ENCODE measurements at places on chromosomes 13 and 19.

GRCh38 chr13:106530171-106530851, 5.2 kb downstream of the EFNB2 start:
- no peak for DNase-seq

DNA sequence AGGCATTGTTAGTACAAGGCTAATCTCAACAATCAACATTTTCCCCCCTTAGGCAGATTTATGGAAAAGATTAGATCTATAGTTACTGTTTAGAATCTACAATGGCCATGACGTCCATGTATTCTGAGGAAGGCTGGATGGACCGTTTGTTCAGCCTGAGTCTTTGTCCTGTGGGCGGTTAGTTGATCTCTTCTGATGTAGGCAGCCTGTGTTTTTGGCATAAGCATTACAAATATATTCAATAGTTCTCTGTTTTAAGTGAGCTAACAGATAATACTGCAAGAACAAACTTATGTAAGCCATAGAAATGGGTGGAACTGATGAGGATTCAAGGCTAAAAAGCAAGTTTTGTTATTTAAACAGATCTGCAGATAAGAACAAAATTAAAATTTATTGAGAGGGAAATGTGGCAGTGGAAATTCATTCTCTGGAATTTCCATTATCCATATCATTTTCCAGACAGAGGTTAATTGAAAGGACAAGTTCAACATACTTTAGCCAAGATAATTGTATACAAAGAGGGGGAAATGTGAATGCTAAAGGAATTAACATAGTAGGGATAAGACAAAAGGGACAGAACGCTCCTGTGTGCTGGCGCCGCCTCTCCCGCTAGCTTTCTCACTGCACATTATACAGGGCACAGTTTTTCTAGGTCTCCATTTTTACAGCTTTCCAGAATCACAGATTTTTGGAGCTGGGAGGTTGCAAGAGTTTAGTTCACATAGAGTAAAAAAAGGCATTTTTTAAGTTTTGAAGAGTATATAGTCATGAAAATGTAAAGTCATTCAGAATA, 48.6 kb downstream of the FAM124A start:
- no peak for DNase-seq

DNA sequence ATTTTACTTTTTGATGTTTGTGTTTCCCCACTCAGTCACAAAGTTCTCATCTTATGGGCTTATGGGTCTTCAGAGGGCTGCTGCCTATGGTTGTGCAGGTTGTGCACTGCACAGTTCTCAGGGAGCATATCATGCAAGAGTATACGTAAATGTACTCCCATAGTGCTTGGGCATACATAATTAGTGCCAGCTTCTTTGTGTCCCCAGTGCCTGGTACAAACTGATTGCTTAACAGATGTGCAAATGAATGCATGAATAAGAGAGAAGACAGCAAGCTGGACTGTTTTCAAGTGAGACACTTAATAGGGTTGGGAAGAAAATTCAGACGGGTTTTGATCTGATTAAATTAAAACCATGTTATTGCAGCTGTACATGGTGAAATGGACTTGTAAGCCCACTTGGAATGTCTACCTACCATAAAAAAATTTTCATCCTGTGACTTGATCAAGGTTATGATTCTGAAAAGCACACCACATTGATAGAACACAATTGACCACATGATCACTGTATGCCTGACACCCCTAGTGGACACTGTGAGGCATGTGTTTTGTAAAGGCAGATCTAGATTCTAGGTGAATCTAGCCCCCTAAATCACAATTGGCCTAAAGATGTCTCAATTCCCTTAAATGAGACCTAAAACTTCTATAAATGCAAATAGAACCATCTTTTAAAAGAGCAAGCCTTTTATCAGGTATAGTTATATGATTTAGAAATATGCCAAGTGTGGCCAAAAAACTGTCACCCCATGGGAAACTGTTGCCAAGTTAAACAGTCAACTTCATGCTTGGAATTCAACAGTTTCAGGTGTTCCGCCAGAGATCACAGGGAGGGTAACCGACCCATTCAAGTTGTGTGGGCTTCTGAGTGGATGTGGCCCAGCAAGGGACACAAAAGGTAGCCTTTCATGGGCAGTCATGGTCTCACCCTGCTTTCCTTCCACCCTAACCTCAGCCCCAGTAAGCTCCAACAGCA, 27.9 kb downstream of the FAM124A start:
- no peak for DNase-seq

GRCh38 chr13:51590231-51590970, 6.1 kb downstream of the WDFY2 start:
- DNase-seq, result no peak

DNA sequence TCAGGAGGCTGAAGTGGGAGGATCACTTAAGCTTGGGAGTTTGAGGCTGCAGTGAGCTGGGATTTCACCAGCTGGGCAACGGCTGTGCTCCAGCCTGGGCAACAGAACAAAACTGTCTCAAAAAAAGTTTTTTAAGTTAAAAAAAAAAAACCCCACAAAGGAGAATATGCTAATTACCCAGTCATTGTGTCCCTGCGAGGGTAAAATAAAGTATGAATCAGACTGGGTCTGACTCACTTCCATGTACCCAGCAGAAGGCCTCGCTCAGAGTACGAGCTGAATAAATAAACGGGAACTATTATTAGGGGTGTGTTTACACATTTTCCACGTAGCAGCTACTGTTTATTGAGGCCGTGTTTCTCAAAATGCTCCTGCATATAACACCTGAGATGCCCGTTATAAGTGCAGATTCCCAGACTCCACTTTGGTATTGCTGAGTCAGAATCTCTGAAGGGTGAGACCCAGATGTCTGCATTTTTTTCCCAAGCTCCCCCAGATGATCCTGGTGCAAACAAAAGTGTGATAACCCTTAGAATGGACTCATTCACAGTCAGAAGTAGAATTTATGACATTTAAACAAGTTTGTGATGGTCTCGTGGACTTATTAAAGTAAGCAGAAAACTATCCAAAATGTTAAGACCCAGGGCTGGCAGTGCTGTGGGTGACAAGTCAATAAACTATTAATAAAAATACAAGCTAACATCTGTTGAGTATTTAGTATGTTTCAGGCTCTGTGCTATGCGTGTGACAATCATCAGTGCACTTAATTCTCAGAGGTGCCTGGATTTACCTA, 28.2 kb downstream of the KCNC3 start:
- no peak for DNase-seq

- no peak for DNase-seq
Observed at GRCh38 chr13:26019251-26019650, 32.6 kb downstream of the SHISA2 start.

- no peak for DNase-seq
Observed at GRCh38 chr19:5585461-5586299, 17.9 kb upstream of the TINCR start.

GRCh38 chr13:97435794-97436193, 1.8 kb downstream of the RAP2A start:
- no peak for DNase-seq

DNA sequence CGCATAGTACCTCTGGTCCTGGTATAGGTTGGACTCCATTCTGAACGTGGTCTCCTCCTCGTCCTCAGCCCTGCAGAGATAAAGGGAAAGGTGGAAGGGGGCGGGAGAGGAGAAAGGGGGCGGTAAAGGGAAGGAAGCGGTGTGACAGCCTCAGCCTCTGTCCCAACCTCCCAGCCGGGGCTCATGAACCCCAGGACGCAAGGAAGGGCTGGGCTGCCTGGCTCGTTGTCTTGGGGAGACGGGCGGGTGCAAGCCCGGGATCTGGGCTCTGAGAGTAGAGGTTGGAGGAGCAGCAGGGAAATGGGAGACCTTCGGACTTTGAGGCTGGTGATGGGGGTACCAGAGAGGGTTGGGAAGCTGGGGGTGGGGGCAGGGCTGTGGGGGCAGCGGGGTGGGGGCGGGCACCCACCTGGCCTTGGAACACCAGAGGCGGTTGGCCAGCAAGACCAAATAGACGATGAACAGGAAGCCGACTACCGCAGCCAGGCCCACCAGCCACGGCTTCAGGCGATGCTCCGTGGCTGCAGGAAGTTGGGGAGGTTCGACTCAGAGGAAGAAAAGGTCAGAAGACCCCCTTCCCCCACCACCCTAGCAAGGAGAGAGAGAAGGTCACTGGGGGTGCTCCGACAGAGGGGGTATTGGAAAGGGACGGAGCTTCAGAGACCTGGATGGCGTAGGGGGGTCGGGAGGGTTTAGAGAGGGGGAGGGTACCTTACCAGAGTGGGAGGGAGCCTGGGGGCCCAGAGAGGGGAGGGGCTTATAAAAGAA, 1.7 kb downstream of the SMIM24 start:
- no peak for DNase-seq

GRCh38 chr13:61413572-61414535, 1.8 kb downstream of the PCDH20 start:
- no peak for DNase-seq

GRCh38 chr13:51148952-51149573, 38.0 kb upstream of the C13orf42 start:
- DNase-seq, result no peak

DNA sequence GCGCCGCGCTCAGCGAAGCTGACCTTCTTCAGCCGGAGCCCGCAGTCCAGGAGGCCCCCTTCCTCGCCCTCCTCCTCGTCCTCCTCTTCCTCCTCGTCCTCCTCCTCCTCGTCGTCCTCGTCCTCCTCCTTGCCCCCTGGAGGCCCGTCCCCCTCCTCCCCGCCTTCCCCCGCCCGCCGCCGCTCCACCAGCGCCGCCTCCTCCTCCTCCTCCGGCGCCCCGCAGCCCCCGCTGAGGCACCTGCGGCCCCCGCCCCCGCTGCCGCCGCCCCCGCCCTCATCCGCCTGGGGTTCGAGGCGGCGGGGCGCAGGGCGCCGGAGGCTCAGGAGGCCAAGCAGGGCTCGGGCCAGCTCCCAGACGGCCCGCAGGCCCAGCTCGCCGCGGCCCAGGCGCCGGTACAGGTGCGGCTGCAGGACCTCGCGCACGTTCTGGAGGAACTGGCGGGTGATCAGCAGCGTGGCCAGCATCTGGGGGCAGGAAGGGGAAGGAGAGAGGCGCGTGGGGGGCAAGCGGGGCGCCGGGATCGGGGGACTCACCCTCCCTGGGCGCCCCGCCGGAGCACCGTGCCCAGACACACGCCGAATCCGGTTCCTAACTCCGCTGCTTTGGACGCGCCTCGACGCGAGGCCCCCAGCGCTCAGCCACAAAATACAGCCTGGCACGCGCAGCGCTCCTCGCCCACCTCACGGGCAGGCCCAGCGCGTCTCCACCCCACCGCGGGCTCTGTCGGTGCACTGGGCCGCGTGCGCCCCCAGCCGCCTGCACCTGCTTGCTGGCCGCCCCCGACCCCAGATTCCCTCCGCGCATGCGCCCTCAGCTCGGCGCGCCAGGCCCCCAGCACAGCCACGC, 5.9 kb downstream of the ANO8 start:
- no peak for DNase-seq

DNA sequence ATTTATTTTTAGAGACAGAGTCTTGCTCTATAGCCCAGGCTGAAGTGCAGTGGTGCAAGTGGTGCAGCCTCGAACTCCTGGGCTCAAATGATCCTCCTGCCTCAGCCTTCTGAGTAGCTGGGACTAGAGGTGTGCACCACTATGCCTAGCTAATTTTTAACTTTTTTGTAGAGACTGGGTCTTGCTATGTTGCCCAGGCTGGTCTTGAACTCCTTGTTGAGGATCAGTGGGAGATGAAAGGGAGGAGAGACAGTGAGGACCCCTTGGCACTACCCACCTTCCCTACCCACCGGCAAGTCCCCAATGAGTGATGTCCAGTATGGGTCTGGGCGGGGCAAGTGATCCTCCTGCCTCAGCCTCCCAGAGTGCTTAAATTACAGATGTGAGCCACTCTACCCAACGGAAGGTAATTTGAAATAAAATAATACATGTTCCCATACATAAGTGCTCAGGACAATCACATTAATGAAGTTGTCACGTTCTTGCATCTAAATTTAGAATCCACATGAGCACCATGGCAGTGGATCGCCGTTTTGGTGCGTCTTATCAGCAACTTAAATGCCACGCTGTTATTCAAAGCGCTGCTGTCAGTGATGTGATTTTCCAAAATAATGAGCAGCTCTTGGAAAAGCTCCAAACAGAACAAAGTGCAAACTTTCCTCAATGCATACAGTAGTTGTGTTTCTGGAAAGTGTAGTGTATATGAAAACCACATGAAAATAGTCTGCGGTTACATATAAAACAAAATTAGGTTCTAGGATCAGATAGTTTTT, 5.9 kb upstream of the ARL11 start:
- no peak for DNase-seq

GRCh38 chr19:6730941-6731670, 6.3 kb downstream of the GPR108 start:
- DNase-seq, result no peak

DNA sequence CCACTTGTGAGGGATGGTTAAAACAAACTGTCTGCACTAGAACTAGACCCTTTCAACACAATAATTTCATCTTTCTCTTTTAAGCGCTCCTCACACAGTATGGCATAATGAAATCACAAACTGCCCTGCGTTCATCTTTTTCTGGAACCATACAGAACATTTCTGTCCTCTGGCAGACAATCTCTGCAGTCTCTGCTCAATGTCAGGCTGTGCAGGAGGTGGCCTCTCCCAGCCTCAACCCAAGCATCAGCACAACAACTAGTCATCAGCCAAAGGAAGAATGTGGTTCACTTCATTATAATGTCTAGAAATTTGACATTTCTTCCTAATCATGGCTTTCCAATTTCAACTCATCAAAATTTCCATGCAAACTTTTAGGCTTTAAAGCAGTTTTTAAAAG, 125.1 kb upstream of the STARD13 start:
- no peak for DNase-seq

DNA sequence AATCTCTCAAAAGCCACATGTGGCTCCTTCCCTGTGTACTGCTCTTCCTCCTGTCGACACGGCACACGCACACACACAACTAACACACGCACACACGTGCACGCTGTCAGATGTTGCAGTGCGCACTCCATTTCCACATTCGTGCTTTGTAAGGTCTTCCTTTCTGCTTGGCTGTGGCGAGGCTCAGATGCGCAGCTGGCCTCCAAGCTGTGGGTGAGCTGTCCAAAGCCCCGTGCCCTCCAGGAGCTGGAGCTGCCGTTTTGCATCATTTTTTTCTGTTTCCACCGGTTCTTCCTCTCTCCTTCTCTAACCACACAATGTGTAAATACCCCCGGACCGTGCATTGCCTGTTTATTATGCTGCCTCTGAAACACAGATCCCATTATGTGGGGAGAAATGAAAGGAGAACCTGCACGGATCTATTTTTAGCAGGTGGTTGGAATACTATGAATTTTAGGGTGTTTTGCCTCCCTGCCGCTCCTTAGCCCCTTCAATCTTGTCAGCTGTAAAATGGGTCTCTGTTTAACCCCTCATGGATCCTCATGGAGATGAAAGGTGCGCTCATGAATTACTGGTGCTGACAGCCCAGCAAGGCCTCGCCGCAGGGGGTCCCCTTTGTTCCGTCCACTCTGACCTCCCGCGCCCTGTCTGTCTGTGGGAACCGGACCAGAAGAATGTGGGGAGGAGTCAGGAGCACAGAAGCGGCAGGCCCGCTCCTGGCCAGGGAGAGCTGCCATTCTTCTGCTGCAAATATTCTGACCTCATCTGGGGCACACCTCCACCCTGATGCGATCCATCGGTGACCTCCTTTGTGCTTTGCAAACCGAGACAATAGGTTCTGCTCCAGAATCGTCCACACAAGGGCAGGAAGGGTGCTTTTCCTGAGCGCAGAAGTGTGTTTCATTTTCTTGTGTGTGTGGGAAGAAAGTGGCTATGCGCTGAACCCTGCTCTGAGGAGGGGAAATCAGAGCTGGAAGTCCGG, 137.7 kb downstream of the SOX1 start:
- no peak for DNase-seq

- no peak for DNase-seq
Observed at GRCh38 chr19:41398050-41398418, 416 bp downstream of the BCKDHA start.

- DNase-seq, result no peak
Observed at GRCh38 chr13:110161112-110161882, 145.7 kb downstream of the COL4A1 start.

All from gastrocnemius medialis (tissue), 4 donors.